ENCODE measurements at places on chromosomes 2 and 18. TPM values are rescaled to one million over a fixed set of nuclear protein-coding genes. Genes with fewer than 3 reads are reported as not detected.

Gene NOL4
- not detected for total RNA-seq

Gene SCN9A
- 40.9 TPM for total RNA-seq

Gene LRRTM4
- under 0.01 TPM for total RNA-seq

Gene WNT10A
- total RNA-seq = not detected

Gene MROH2A
- total RNA-seq = not detected

Gene ELOA2
- total RNA-seq = not detected

Gene GBX2
- not detected for total RNA-seq

Gene SCG2
- total RNA-seq = 1.0 TPM

Gene SLC39A10
- 77.4 TPM for total RNA-seq

Gene DAPL1
- total RNA-seq = not detected

Gene PELI1
- 6.6 TPM for total RNA-seq

Gene RBKS
- total RNA-seq = 2.5 TPM

Gene PIK3C3
- total RNA-seq = 64.4 TPM

Gene CD8B2
- not detected for total RNA-seq

Gene ANKRD53
- 0.83 TPM for total RNA-seq

Gene AQP12B
- total RNA-seq = not detected

Gene UGT1A9
- not detected for total RNA-seq

Gene ZBTB14
- 10.9 TPM for total RNA-seq

Gene AGBL5
- total RNA-seq = 33.2 TPM

Gene ZNF385B
- total RNA-seq = not detected

Gene BMP10
- not detected for total RNA-seq

Gene POTEJ
- total RNA-seq = not detected

Gene RIT2
- not detected for total RNA-seq

Gene CNGA3
- total RNA-seq = 0.17 TPM

Gene TYW5
- 9.9 TPM for total RNA-seq

Gene CENPA
- 21.4 TPM for total RNA-seq

Gene CIB4
- total RNA-seq = not detected

Gene GRP
- total RNA-seq = not detected

Gene C2orf80
- not detected for total RNA-seq

Gene BCL11A
- total RNA-seq = under 0.01 TPM

Gene LYPD6B
- not detected for total RNA-seq

Gene REG3G
- not detected for total RNA-seq

Gene ERICH2
- not detected for total RNA-seq

Gene AFF3
- 0.66 TPM for total RNA-seq

Gene SKOR2
- not detected for total RNA-seq

Gene TMEM150A
- total RNA-seq = 16.4 TPM

Gene CRIM1
- 98.5 TPM for total RNA-seq

Gene ARHGAP25
- total RNA-seq = 0.66 TPM

Gene INPP5D
- total RNA-seq = 0.15 TPM

Gene ABCG8
- not detected for total RNA-seq

Gene TOGARAM2
- total RNA-seq = 0.17 TPM

Gene KCNS3
- total RNA-seq = 1.0 TPM

Gene LRRC30
- not detected for total RNA-seq

Gene SLC4A5
- total RNA-seq = under 0.01 TPM
